ENCODE measurements at places on chromosomes 2 and 18.

GRCh38 chr2:237704501-237705434 lies 77.4 kb downstream of the LRRFIP1 start:
- DNase-seq: no peak

DNA sequence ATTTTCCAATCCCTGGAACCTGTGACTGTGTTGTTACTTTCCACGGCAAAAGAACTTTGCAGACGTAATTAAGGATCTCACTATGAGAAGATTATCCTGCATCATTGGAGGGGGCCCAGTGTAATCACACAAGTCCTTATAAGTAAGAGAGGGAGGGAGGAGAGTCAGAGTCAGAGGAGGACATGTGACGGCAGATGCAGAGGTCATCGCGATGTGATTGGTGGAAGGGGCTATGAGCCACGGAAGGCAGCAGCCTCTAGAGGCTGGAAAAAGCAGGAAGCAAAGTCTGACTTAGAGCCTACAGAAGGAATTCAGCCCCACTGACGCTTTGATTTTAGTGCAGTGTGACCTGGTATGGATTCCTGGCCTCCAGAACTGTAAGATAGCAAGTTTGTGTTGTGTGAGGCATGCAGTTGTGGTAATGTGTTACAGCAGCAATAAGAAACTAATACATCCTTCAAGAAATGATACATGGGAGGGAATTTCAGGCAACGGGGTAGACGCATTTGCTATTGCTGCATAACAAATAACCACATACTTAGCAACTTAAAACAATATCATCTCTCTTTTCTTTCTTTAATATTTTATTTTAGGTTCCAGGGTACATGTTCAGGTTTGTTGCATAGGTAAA lies 112.7 kb upstream of the SERPINE2 start:
- no peak for DNase-seq

DNA sequence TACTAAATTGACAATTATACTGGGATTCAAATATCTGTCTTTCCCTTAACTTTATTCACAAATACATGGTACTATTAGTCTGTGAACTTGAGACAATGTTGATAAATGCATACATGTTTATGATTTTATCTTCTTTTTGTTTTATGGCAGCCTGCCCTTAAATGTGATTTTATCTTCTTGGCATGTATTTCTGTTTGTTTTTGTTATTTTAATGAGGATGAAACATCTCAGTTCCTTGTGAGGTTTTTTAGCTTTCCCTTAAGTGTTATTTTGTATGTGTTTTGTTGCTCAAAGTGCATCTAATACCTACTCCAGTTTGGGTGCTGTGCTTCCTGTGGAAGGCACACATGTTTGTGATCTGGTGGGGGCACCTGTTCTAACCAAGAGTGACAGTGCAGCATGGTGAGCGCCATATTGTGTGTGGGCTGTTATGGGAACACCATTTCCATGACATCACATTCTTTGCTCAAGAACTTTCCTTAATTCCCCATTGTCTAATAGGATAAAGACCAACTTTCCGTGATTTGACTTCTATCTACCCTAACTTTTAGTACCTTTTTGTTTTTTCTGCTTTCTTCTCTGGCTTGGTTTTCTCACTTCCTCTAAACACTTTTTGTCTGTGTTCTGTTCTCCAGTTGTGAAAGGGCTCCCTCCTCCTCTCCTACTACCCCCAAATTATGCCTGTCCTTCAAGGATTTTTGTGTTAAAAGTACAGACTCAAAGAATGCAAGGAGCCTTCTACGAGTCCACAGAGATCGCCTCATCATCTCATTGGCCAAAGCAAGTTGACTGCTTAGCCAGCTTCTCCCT lies 162.1 kb upstream of the TTC39C start:
- no peak for DNase-seq

DNA sequence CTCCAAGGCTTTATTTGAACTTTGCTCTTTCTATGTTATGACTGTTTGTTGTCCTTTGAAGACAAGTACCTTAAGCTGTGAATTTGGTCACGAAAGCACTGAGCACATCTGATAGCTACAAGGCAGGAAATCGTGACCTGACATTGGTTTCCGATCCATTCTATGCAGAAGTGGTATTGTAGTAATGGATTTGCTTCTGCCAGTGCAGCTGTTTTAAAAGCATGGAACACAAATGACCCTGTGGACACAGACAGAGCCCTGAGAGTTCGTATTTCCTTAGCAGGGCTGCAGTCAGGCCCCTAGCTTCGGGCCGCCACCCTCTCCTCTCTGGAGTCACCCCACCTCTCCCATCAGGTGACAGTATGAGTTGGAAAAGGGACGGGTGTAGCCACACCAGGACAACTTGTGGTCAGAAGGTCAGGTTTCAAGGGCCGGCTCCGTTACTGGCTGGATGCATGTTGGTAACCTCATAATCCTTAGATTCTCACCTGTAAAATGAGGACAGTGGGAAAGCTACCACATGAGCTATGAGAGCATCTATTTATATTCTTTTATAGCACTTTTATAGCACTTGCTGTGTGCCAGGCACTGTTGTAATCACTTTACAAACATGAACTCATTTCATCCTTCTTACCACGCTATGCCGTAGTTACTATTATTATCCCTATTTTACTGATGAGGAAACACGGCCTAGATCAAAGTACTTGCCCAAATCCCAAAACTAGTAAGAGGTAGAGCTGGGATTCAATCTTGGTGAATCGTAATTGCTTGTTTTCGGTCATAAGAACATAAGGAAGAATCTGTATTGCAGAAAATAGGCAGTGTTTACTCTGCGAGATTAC lies 70.2 kb downstream of the SPATS2L start:
- no peak for DNase-seq

- DNase-seq: no peak
Measured at GRCh38 chr18:49241852-49242251, 218.6 kb downstream of the DYM start.

GRCh38 chr2:204722691-204723090 lies 177.4 kb downstream of the PARD3B start:
- no peak for DNase-seq

- no peak for DNase-seq
Measured at GRCh38 chr18:55314031-55314430, 274.0 kb downstream of the TCF4 start.

DNA sequence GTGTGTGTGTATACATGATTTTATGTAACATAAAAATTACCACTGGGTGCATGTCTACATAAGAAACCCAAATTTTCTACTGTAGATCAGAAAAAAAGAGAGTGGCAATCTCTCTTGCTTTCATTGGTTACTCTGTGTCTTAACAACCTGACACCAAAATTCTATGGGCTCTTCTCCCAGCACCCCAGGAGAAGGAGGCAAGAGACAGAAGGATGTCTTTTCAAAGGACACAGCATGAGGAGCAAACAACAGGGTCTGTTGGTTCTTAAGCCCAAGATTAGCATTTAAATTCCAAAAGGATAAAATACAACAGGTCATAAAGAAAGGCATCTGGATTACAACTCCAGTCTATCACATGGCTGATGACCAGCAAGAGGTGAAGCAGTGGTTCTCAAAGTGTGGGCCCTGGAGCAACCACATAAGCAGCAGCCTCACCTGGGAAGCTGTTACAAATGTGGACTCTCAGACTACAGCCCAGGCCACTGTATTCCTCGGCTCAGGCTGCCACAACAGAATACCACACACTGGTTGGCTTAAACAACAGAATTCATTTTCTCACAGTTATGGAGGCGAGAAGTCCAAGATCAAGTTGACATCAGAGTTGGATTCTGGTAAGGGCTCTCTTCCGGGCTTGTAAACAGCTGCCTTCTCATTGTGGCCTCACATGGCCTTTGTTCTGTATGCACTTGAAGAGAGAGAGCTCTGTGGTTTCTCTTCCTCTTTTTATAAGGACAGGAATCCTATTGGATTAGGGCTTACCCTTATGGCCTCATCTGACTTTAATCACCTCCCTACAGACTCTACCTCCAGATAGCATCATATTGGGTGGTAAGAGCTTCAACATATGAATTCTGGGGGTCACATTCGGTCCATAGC lies 79.8 kb upstream of the RNF152 start:
- no peak for DNase-seq

DNA sequence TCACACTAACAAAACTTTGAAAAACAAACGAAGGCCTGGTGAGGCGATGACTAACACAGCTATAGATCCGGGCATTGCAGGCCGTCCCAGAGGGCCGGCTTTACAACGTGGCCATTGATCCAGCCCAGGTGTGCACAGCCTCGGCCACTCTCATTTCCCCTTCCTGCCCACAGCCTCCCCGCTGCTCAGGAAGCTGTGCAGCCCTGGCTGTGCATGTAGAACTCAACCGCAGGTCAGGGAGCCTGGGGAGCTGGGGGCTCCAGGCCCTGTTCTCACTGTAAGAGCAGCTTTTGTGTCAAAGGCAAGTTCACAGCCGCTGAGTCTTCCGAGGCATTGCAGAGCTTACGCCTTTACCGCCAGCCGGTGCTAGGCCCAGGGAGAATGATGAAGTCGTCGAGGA lies 87.2 kb downstream of the LONRF2 start:
- DNase-seq: no peak

- no peak for DNase-seq
Measured at GRCh38 chr2:172431463-172431862, 4.1 kb downstream of the ITGA6 start.

GRCh38 chr18:9724797-9725585 lies 16.9 kb downstream of the RAB31 start:
- no peak for DNase-seq

DNA sequence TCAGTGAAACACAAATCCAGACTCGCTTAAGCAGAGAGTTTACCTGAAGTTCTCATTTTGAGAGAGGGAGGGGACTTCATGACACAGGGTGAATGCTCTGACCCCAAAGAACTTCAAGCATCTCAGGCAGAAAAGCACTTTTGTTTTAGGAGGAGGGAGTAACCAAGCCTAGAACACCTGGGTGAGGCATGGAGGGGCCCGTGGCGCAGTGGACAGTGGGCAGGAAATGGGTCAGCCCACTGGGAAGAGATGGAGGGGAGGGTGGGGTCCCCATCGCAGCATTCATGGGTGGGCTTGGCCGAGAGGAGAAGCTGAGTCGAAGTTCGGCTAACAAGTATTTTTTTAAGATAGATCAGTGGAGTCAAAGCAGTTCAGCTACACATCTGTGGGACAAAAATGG lies 67.9 kb downstream of the SH3YL1 start:
- DNase-seq: no peak

- DNase-seq: no peak
Measured at GRCh38 chr2:55138014-55138881, 88.0 kb upstream of the RTN4 start.

DNA sequence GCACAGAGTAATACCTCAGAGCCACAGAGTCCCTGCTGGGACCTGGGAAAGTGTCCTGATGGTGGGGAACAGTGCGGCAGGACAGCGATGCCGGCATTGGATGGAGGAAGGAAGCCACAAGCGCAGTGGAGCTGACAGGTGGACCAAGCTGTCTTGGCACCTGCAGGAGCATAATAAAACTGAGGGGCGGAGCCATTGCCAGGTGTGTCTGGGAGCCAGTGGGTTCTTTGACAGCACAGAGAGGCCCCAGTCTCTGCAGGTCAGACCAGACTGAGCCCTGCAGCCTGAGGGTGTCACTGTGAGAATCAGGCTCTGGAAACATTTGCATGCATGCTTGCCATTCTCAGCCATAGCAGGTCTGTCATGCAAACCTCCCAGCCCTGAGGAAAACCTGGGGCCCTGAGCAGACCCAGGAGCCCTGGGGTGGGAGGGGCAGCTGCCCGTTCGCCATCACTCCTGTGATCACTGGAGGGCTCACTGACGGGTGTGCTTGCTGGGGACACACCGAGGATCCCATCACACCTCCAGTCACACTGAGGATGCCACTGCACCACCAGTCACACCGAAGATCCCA lies 210.5 kb upstream of the HDAC4 start:
- DNase-seq: no peak

DNA sequence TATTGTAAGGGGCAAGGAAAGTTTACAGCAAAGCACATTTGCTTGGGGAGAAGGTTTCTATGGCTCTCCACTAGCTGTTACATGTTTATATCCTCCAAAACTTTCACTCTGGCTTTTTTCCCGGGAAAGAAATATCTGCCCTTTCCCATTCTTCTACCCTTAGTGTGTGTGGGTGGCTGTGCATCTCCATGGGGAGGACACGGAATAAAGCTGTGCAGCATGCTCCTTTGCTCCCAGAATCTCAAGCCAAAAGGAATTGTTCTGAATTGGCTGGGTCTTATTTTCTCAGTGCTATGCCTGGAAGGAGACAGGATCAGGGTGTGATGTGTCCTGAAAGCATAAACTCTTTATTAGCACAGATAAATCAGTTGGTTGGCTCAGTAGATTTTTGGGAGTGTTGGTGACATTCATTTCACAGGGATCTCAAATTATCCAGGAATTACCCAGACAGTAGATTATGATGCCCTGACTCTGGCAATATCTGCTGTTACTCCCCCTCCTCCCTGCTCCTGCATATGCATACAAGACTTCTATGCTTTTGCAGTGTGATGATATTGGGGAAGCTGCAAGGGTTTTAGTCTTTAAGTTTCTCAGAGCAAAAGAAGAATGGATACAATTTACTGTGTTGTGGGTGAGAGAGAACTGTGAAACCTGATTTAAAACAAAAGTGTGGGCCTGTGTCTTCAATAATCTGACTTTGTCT lies 63.1 kb downstream of the PARD3B start:
- no peak for DNase-seq

- DNase-seq: no peak
Measured at GRCh38 chr2:67057901-67058703, 339.0 kb upstream of the ETAA1 start.

DNA sequence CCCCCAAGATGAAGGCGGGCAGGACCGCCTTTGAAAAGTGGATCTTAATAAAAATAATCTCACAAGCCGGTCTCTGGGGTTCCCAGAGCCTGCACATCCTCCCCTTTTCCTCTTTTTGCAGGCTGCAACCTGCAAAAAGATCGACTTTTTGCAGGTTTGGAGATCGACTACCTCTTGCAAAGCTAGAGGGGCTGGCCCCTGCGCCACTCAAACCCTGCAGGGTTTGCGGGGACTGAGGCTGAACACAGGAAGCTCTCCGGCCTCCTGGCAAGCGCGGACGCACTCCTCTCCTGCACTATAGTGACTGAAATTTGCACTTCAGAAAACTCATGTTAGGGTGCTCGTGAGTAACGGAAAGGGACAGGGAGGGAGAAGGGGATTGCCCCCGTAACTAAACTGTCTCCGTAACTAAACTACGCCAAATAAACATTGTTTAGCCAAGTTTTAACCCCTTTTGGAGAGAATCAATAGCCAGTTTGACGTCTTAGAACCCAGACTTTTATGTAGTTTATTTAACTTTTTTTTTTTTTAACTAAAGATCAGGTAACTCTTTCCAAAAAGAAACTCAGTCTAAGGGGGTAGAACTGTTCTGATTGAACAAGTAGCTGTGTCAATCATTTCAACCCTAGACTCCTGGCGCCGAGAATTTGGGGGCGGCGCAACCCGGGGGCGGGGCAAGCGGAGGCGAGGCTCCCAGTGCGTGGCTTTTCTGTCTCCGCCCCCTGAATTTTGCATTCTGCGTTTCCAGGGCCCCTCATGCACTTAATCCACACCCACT lies 2.5 kb downstream of the IGFBP5 start:
- no peak for DNase-seq

GRCh38 chr2:16093639-16094529 lies 153.5 kb downstream of the MYCN start:
- DNase-seq: no peak
